HepG2 (cell line): ENCODE measurements at places on chromosomes 1 and 21. TPM values are rescaled to one million over a fixed set of nuclear protein-coding genes. Genes with fewer than 3 reads are reported as not detected.

The CDA gene
- 0.66 and 0.72 TPM in 2 replicates for total RNA-seq

GRCh38 chr1:31266547-31266946 lies 26.9 kb upstream of the NKAIN1 start:
- H3K4me1 ChIP-seq = no peaks in the 10 kb centered on the region
- H3K4me3 ChIP-seq = no peak overlapping the region
- DNase-seq = no peak
- H3K27me3 ChIP-seq = no peaks in the 10 kb centered on the region

DNA sequence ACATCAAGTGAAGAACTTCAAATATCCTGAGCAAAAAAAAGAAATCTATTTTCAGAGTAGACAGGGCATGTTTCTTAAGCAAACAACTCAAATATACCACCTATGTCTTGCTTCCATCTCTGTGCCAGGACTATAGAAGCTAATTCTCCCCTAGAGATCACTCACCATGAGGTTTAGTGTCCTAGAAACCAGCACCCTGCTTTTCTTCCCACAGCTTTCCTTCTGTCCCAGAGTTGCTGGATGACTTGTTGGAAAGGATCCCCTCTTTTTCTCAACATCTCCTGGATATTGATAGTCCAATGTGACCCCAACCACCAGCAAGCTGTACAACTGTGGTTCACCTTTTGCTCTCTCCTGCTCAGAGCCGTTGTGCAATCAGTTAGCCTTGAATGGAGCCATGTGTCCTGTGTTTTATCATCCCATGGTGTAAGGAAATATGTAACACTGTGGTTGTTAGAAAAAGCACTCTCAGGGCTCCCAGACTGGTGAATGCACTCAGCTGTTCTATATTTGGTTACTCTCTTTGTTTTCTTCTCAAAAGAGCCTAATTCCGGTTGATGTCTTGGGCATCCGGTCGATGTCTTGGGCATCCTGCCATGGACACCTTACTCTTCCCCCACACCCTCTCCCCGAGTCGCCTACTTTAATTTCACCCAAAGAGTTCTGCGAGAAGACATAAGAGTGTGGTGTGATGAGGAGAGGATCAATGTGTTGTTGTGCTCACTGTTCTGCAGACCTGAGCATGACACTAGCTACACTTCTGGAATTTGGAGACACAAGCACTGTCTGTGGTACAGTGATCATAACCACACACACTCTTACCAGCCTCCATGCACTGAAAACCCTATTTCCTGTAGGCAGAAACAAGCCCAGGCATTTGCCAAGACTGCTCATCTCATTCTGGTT lies 1.7 kb downstream of the TNFSF4 start:
- no peaks in the 10 kb centered on the region for H3K27me3 ChIP-seq
- H3K27ac ChIP-seq = peak overlapping the region; percentile 65
- H3K36me3 ChIP-seq = no peaks in the 10 kb centered on the region
- DNase-seq = peak; percentile 88
- peak overlapping the region; percentile 48 for H3K4me3 ChIP-seq
- peaks cover 86% of the 10 kb centered on the region for H3K4me1 ChIP-seq

The DIPK1A gene
- 7.7 and 8.4 TPM in 2 replicates for total RNA-seq

The RGS13 gene
- total RNA-seq = not detected in 2 replicates

DNA sequence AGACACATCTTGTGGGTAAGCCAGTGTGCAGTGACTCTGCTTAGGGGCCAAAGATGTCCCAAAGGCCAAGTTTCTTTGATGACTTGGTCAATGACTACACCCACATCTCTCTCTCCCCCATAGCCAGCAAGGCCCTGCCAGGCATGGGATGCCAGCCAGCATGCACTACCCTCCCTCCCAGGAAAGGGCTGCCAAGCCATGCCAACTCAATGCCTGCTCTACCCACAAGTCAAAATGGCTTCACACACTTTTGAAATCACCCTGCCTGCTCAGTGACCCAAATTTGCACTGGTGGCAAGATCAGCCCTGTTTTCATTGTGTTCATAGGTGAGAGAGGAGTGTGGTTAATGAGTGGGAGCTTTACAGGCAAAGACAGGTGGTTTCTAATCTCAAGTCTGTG lies 112.5 kb downstream of the MATN1 start:
- H3K36me3 ChIP-seq = no peaks in the 10 kb centered on the region
- H3K27ac ChIP-seq = no peak overlapping the region
- H3K27me3 ChIP-seq = peaks cover 3% of the 10 kb centered on the region
- H3K4me1 ChIP-seq = no peaks in the 10 kb centered on the region

DNA sequence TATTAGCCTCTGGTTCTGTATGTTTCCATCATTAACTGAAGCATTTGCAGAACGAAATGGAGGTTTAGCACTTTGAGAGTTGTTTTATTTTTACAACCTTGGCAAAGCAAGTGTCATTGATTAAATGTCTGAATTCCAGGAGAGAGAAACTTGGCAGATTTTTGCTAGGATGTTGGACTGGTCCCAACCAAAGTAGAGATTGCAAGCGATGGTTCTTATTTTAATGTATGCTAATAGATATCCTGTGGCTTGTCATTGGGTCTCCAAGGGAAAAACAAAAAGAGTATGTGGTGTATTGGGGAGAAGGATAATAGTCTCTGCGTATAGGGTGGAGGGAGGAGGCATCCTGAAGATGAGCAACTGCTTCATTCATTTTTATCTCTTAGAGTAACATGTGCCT lies 457.2 kb upstream of the RUNX1 start:
- no peaks in the 10 kb centered on the region for H3K36me3 ChIP-seq
- no peak overlapping the region for H3K27ac ChIP-seq
- peaks cover 7% of the 10 kb centered on the region; the same call in 1 of the 2 replicates for H3K4me1 ChIP-seq
- H3K27me3 ChIP-seq = no peaks in the 10 kb centered on the region
- no peak for DNase-seq
- no peak overlapping the region for H3K4me3 ChIP-seq

DNA sequence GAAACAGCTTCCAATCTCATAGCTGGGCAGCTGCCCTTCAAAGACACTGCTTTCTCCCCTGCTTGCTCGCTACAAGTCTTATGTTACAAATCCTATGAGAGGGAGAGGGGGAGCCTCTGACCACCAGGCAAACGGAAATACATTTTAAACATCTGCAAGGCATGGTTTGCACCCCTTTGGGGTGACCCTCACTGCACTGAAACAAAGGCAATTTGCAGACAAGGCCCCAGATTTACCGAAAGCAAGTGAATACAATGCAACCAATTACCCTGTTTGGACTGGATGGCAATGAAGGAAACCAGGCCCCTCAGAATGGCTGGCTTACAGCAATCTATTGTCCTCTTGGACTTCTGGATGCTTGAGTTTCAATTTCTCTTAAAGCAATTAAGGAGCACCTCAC lies 11.8 kb upstream of the ATP13A2 start:
- no peak overlapping the region for H3K4me3 ChIP-seq
- DNase-seq = no peak
- no peaks in the 10 kb centered on the region for H3K27me3 ChIP-seq
- H3K27ac ChIP-seq = no peak overlapping the region

The COA7 gene
- total RNA-seq = 30.4 and 60.7 TPM in 2 replicates

DNA sequence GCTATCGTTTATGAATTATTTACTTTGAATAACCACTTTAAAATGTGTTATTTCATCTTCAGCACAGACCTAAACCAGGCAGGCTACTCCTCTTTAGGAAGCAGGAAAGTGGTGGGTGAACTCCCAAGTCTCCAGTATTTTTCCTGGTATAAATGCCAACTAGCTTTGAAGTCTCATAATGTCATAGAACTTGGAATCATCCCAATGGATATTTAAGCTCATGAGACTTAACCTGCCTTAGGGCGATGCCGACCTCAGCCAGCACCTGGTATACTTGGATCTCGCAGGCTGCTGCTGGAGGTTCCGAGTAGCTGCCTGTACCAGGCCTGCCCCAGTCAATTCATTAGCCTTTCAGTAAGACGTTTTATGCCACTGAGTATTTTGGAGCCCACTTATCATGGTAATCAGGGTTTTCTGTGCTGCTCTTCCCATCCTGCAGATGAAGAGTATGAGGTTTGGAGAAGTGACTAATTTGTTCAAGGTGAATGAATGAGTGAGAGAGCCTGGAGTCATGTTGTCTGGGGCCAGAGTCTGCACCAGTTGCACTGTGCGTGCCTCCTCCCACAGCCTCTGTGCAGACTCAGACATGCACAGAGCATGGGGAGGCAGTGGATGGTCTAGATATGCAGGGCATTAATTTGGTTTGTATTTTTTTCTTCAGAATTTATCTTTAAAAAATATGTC lies 34.9 kb downstream of the VANGL1 start:
- H3K4me3 ChIP-seq = no peak overlapping the region
- no peak overlapping the region for H3K27ac ChIP-seq
- H3K36me3 ChIP-seq = no peaks in the 10 kb centered on the region; the same call in none of the 2 replicates
- no peaks in the 10 kb centered on the region for H3K27me3 ChIP-seq
- 0 out of 2 replicates have a peak, but pooled peaks cover 1% of the 10 kb centered on the region for H3K4me1 ChIP-seq

The E2F2 gene
- total RNA-seq = 5.7 and 6.6 TPM in 2 replicates

DNA sequence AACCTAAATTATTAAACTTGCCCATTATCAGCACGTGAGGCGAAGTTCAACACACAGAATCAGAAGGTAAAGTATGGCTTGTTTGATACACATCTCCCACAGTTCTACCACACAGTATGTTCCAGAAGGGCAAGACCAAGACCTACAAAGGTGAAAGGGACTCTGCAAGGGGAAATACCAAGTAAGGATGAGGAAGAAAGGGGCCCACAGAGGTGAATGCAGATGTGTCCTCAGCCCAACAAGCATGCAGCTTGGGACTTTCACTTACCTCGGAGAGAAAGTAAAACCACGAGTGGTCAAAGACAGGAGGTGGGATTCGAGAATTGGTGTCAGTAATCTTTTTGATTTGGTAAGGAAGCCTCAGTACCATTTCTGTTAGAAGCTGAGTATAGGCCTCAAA lies 85.8 kb downstream of the UBR4 start:
- no peak for DNase-seq
- no peak overlapping the region for H3K27ac ChIP-seq
- peaks cover 100% of the 10 kb centered on the region for H3K36me3 ChIP-seq
- H3K27me3 ChIP-seq = no peaks in the 10 kb centered on the region

GRCh38 chr1:164805399-164805798 lies 246.4 kb downstream of the PBX1 start:
- no peaks in the 10 kb centered on the region for H3K27me3 ChIP-seq
- no peak for DNase-seq
- no peaks in the 10 kb centered on the region for H3K4me1 ChIP-seq
- H3K27ac ChIP-seq = no peak overlapping the region
- H3K4me3 ChIP-seq = no peak overlapping the region
- no peaks in the 10 kb centered on the region for H3K36me3 ChIP-seq

DNA sequence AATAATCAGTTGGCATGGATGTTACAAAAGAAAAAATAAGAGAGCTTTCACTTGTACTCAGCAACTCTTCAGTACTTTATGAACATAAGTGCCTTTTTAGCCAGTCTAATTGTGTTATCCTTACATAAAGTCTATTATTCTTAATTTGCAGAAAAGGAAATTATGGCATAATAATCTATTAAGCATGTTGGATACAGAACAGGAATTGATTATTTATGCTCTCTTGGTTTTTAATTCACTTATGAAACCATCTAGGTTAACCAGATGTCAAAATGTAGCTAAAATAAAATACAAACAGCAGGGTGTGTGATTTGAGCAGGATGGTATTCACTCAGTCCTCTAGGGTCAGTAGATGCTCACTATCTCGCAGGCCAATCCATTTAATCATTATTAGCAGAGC lies 79.7 kb downstream of the PLPPR5 start:
- H3K27ac ChIP-seq = no peak overlapping the region
- H3K27me3 ChIP-seq = no peaks in the 10 kb centered on the region
- no peak for DNase-seq
- H3K4me1 ChIP-seq = no peaks in the 10 kb centered on the region
- no peak overlapping the region for H3K4me3 ChIP-seq
